ENCODE measurements at places on chromosomes 2 and 18. TPM values are rescaled to one million over a fixed set of nuclear protein-coding genes. Genes with fewer than 3 reads are reported as not detected.

DNA sequence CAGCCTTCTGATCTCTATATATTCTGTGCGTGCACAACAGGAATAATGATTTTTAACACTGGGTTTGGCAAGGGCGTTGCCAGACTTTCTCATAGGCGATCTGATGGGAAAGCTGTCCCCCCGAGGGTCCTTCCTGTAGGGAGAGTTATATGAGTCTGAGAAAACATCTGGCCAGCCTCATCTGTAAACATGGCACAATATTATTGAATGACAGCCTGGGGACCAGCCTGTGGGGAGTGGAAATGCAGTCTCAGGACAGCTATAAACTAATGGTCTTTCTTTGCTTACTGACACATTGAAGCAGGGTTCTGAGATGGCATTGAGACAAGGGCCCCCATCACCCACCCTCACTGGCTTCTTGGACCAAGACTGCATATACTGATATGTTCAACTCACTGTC is 62.5 kb downstream of the CTIF start:
- no peaks in the 10 kb centered on the region for H3K4me1 ChIP-seq
- H3K27ac ChIP-seq = no peak overlapping the region
- no peak overlapping the region for H3K4me3 ChIP-seq
- no peak for DNase-seq
- no peaks in the 10 kb centered on the region for H3K36me3 ChIP-seq

- H3K27me3 ChIP-seq = no peaks in the 10 kb centered on the region
- no peak overlapping the region for H3K27ac ChIP-seq
- no peak overlapping the region for H3K4me3 ChIP-seq
- peak; percentile 51 for DNase-seq
Measured at GRCh38 chr2:86492048-86492453, 50.9 kb downstream of the KDM3A start.

The NAT8 gene
- not detected for total RNA-seq

The REG3A gene
- total RNA-seq = 0.45 TPM

DNA sequence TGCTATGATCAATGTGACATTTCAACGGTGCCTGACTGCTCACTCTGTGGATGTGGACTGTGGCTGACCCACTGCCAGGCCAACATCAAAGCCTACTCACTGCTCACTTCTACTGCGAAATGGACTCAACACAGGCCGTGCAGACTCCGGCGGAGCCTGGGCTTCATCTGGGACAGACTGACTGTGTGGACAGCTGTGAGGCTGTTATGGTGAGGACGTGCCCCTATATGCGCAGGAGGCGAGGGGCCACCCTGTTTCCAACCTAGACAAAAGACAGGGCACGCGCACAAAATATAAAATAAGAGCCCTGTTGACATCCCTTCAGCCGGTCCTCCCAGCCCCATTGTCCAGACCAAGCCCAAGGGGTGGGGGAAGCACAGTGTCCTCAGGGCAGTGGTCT is 514.4 kb upstream of the RAB6C start:
- no peaks in the 10 kb centered on the region for H3K4me1 ChIP-seq
- no peak overlapping the region for H3K27ac ChIP-seq
- H3K4me3 ChIP-seq = no peak overlapping the region

DNA sequence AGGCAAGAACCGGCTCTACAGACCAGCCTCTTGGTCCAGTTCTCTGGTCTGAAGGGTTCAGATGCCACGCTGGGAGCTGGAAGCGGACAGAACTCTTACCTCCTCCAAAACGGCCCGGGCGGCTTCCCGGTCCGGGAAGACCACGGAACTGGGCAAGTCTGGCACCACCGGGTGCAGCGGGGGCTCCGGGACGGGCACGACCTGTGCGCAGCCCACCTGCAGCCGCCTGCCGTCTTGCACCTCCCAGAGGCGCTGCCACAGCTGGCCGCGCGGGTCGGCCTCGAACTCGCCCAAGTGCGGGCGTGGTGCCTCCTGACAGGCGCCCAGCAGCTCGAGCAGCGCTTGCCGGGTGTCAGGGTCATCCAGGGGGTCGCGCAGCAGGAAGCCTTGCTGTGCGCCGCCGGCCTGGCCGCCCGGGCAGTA is 773 bp downstream of the CMPK2 start:
- H3K4me1 ChIP-seq = peaks cover 5% of the 10 kb centered on the region
- H3K36me3 ChIP-seq = no peaks in the 10 kb centered on the region
- peak overlapping the region; percentile 61 for H3K4me3 ChIP-seq
- H3K27me3 ChIP-seq = no peaks in the 10 kb centered on the region

DNA sequence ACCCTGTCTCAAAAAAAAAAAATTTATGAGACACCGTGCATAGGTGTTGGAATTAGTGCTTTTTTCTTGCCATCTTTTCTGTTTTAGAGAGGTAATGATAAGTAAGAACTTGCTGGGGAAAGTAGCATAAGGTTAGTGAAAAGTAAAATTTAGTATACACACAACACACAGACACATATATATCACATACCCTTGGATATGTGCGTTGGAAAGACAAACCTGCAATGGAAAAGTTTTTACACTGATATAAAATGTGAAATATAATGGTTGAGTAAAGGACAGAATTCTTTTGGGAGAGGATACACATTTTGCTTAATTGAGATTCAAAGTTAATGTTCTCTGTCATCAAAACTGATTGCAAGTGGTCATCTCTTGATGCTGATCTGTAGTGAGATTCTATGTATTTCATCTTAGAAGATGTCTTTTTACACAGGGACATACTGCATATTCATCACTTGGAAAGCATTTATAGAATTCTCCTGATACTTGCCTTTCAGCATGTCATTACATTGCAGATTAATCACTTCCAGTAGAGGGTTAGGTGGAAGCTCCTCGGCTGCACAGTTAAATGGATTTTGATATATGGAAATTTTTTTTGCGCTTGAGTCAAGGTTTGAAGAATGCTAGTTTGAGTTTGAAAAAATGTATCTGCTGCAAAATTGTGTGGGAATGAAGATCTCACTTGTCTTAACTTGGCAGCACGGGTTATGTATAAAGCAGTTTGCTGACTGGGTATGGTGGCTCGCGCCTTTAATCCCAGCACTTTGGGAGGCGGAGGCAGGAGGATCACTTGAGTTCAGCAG is 13.5 kb downstream of the PPP1CB start:
- H3K4me3 ChIP-seq = no peak overlapping the region
- no peaks in the 10 kb centered on the region for H3K36me3 ChIP-seq
- H3K27ac ChIP-seq = no peak overlapping the region
- no peaks in the 10 kb centered on the region for H3K4me1 ChIP-seq

The EGR4 gene
- total RNA-seq = not detected

The KCTD18 gene
- 8.6 TPM for total RNA-seq

DNA sequence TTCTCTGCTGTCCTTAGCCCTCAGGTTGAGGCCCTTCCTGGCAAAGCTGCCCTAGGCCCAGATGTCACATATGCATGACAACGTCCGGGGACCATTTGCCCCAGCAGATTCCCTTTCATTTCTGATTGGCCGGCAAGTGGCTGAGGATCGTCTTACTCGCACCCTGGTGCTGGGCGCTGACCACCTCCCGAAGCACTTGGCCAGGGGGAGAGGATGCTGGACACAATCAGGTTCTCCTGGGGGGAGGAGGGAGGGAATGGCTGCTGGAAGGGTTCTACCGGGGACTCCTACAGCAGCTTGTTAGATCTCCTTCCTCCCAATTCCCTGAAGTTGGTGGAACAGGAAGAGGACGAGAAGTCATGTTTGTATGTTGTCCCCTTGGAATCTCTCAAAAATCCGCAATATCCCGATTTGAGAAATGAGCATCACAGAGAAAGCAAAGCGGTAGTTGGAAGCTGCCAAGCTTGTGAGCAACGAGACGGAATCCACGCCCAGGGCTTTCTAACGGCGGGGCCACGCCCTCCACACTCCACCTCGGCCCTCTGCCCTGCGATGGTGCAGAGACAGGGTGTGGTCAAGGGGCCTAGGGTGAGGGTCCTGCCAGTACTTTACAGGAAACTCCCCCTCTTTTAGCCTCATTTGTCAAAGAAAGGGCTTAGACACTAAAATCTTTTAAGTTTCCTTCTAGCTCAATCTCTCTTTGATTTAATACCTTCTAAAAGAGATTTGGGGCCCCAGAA is 61.8 kb upstream of the YWHAQ start:
- no peaks in the 10 kb centered on the region for H3K36me3 ChIP-seq
- H3K4me1 ChIP-seq = peaks cover 22% of the 10 kb centered on the region
- H3K27me3 ChIP-seq = no peaks in the 10 kb centered on the region
- H3K27ac ChIP-seq = no peak overlapping the region
- H3K4me3 ChIP-seq = no peak overlapping the region
- DNase-seq = no peak

GRCh38 chr2:117985092-117985491 is 28.8 kb downstream of the CCDC93 start:
- peaks cover 17% of the 10 kb centered on the region for H3K4me1 ChIP-seq
- peaks cover 2% of the 10 kb centered on the region for H3K36me3 ChIP-seq
- H3K4me3 ChIP-seq = no peak overlapping the region
- H3K27ac ChIP-seq = no peak overlapping the region
- no peak for DNase-seq

- no peak overlapping the region for H3K4me3 ChIP-seq
- no peaks in the 10 kb centered on the region for H3K36me3 ChIP-seq
- H3K27ac ChIP-seq = no peak overlapping the region
Measured at GRCh38 chr2:216069028-216069427, 12.6 kb downstream of the PECR start.

All from Caco-2 (cell line).